ENCODE measurements at places on chromosomes 7 and 10.

DNA sequence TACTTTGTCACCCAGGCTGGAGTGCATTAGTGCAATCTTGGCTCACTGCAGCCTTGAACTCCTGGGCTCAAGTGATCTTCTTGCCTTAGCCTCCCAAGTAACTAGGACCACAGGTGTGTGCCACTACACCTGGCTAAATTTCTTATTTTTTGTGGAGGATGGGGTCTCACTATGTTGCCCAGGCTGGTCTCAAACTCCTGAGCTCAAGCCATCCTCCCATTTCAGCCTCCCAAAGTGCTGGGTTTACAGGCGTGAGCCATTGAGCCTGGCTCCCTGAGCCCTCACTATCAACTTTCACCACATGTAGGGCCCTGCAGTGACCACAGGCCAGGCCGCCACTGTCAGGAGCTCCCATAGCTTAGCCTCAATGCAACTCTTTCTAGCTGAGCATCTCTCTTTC, 110.2 kb downstream of the CUL2 start:
- DNase-seq, result no peak

- no peak for DNase-seq
Measured at GRCh38 chr10:14588084-14588937, 186.4 kb downstream of the FAM107B start.

- DNase-seq, result no peak
Measured at GRCh38 chr10:45404770-45405120, 30.7 kb downstream of the ALOX5 start.

DNA sequence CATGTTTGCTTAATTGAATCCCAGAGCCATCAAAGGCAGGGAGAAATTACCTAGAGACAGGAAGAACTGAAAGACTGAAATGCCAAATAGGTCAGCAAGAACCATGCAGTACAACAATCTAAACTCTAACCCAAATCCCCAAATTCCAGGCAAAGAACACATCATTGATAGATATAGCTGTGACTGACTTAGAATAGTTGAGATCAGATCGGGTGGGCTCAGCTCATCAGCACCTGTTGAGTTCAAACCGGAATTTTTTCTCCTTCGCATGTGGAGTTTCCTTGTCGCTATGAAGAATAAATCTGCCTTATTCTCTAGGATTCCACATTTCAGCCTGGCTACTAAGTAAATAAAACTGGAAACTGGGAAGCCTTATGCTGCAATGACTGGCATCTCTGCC, 1.4 kb downstream of the ANKMY2 start:
- DNase-seq, result no peak

GRCh38 chr10:92690915-92691590, 1.3 kb downstream of the HHEX start:
- peak; percentile 15 for DNase-seq

- DNase-seq, result no peak
Measured at GRCh38 chr10:95739056-95739455, 16.9 kb upstream of the ENTPD1 start.

GRCh38 chr7:27834179-27834921, 94.4 kb downstream of the TAX1BP1 start:
- no peak for DNase-seq

- DNase-seq, result no peak
Measured at GRCh38 chr7:33750177-33750576, 155.2 kb upstream of the BMPER start.

- DNase-seq, result no peak
Measured at GRCh38 chr7:25636871-25637283, 408.6 kb upstream of the NPVF start.

GRCh38 chr10:114974625-114975024, 36.6 kb downstream of the TRUB1 start:
- DNase-seq, result no peak

- DNase-seq, result no peak
Measured at GRCh38 chr7:78558566-78558965, 760.0 kb downstream of the PHTF2 start.

- DNase-seq, result no peak
Measured at GRCh38 chr7:67713451-67714056, 716.9 kb downstream of the TYW1 start.

DNA sequence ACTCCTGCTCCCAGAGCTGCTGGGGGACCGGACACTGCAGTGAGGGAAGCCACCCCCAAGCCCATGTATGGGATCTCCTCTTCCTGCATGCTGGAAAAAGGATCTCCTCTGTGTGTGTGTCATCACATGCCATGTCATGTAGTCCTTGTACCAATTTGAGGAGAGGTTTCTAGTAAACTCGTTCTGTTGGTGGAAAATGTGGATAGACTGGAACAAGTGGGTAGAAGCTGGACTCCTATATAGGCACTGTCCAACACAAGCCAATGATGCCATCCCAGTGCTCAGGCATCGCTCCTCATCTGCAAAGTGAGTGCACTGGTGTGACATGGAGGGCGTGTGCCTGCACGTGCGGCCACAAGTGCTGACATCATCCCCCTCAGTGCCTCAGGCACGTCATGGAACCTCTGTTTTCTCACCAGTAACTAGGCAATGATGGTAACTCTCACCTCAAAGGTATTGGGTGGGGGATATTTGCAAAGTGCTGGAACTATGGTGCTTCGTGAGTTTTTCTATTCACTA, 19.3 kb downstream of the MYO1G start:
- no peak for DNase-seq

GRCh38 chr7:121304102-121304658, 24.6 kb upstream of the WNT16 start:
- DNase-seq, result no peak

DNA sequence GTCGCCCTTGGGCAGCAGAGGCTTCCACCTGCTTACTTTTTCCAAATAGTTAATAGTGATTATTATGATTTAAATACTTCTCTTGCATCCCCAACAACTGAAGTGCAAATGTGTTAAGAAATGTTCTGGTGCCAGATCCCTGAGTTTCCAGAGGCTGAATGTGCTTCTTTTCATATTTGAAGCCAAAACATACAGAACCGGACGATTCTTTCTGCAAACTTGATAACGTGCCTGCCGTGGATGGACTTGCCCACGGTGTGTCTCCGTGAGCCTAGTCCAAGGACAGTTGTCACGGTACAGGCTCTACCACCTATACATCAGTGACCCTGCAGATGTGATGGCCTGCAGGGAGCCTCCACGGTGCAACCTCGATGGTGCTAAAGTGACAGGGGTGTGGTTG, 198.6 kb upstream of the LYZL2 start:
- DNase-seq, result no peak

DNA sequence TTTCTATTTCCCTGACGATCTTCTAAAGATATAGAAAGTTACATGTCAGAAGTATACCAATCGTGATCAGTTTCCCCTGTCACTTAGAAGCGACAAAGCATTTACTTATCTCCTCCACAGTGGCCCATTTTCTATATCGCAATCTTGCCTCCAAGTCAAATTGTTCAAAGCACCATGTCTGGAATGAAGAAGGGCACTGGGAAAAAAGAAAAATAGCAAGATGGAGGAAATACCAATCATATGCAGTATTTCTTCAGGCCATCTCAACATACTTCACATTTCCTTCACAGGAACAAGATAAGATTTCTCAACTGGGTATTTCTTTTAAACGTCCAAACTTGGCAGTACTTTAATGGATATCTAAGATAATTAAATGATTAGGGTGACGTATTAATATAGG, 63.3 kb upstream of the IL6 start:
- no peak for DNase-seq

DNA sequence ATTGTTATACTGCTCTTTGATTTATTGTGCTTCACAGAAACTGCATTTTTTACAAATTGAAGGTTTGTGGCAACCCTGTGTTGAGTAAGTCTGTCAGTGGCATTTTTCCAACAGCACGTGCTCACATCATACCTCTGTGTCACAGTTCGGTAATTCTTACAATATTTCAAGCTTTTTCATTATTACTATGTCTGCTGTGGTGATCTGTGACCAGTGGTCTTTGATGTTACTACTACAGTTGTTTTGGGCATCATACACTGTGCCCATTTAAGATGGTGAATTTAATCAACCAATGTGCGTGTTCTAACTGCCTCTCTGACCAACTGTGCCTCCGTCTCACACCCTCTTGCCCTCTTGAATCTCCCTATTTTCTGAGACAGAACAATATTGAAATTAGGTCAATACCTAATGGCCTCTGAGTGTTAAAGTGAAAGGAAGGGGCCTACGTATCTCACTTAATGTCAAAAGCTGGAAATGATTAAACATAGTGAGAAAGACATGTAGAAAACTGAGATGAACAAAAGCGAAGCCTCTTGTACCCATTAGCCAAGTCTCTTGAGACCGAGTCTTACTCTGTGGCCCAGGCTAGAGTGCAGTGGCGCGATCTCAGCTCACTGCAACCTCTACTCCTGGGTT, 20.2 kb upstream of the ASL start:
- DNase-seq, result no peak

DNA sequence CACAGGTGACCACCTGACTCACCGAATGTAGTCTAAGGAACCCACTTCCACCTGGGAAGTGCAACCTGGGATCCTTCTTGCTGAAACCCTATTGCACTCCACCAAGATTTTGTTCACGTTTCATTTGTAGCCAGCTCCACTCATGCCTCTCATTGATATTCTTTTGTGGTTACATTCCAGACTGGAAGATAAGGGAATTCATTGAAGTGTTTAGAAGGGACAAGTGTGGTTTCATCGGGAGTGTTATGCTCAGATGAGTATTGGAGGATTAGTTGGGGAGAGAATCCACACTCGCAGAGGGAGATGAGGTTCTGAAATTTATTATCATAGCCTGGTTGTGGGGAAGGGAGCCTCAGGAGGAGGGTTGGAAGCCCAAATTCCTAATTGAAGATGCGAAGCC, 320.4 kb downstream of the KCNMA1 start:
- no peak for DNase-seq

DNA sequence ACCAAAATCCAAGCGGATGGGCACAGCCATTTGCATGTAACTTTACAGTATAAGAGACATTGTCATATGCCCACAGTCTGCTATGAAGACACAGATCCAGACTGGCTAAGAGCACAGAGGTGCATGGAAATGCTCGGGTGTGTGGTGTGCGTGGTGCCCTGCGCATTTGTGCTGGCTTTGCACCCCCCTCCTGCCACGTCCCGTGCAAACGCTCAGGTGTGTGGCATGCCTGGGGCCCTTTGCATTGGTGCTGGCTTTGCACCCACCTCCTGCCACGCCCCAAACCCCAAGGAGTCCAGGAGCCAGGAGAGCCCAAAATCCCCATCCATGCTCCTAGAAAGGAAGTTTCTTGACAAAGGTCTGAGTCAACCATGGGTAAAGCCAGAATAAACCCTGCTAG, 306.2 kb downstream of the PTPRN2 start:
- no peak for DNase-seq

- peak; percentile 22 for DNase-seq
Measured at GRCh38 chr7:18345641-18346234, 149.8 kb upstream of the HDAC9 start.

DNA sequence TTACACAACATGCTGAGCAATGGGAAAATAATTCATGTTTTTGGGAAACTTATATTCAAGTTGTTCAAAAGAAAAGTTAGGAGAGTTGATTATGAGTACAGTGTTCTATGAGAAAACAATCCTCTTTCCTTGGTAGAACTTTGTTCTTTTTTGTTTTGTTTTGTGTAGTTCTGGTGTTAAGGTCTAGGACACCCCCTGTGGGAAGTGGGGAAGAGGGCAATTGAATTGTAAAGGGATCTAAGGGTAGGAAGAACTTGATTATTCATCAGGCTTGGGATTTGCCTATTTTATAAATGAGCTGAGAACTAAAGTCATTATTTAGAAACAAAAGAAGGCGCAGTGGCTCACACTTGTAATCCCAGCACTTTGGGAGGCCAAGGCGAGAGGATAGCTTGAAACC, 25.9 kb upstream of the CDK13 start:
- DNase-seq, result no peak

DNA sequence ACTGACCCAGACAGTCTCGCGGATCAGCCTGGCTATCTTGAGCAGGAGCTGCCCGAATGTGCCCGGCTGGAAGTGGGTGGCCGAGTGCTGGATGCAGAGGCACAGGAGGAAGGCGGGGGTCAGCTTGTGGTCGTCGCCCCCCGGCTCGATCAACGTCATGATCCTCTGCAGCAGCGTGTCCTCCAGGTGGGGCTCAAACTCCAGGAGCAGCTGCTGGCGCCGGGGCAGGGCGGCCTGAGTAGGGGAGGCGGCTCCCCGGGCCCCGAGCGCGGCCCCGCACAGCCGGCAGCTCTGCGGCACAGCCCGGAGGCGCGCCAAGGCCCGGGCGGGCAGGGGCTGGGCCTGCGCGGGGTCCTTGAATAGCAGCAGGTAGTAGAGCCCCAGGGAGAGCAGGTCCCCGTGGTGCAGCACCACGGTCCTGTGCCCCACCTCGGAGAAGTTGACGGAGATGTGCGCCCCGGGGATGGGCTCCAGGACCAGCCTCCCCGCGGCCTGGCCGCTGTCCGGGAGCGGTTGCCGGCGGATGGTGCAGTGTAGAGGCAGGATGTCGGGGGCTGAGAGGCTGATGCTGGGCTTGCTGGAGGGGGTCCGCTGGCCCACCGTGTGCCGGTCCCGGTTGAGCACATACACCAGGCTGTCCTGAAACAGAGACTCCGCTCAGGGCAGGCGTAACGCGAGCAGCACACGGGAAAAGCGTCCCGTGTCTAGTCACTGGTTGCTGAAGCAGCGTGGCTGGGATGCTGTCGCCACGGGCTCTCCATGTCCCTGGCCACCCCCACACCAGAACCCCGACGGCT, 27.0 kb downstream of the PAPOLB start:
- no peak for DNase-seq

DNA sequence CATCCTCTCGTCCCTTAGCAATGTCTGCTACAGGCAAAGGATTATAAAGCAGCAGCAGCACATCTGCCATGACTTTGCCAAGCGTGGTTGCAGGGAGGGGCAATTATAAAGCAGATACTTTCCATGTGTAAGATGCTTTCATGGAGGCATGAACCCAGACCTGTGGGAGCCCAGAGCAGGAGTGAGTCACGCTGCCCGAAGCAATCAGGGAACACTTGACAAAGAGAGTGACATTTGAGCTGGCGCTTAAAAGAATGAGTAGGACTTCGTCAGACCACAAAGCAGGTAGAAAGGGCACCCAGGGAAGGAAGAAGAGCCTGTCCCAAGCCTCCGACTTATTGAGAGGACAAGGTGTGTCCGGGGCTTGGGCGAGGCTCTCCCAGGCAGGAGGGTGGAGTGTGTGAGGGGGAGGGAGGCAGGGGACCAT, 147.2 kb downstream of the MYOF start:
- DNase-seq, result no peak

DNA sequence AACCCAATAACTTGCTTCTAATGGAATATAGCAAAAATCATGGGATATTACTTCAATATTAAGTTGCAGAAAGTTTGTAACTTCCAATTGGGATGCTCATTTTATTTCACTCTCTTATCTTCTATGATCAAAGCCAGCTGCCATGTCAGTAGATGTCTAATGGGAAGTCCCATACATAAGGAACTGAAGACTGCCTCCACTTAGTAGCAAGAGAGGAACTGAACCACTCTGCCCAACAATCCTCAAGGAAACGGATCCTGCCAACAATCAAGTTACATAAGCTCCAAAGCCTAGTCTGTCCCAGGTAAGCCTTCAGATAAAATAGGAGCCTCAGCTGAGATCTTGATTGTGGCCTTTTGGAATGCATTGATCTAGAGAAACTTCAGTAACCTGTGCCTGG, 431.5 kb upstream of the PCDH15 start:
- no peak for DNase-seq

- no peak for DNase-seq
Measured at GRCh38 chr7:135991906-135992305, 14.7 kb upstream of the MTPN start.

- DNase-seq, result no peak
Measured at GRCh38 chr7:23220690-23221305, 25.8 kb upstream of the GPNMB start.

Data from left colon (tissue), 2 donors.